Omental fat pad (tissue), 4 donors: ENCODE measurements at places on chromosomes 5 and 9.

DNA sequence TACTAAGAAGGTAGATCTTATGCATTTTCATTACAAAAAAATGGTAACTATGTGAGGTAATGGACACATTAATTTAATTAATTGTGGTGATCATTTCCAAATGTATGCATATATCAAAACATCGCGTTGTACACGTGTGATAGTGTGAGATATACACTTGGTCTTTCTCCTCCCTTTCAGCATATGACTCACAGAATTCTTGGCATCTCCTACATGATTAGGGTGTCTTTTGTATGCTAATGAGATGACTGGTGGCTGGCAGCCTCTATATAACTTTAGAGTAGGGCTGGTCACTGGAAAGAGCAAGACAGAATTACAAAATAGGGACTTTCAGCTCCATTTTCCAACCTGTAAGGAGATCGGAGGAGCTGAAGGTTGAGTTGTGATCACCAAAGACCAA, 1167.6 kb downstream of the CDH12 start:
- no peak for DNase-seq

DNA sequence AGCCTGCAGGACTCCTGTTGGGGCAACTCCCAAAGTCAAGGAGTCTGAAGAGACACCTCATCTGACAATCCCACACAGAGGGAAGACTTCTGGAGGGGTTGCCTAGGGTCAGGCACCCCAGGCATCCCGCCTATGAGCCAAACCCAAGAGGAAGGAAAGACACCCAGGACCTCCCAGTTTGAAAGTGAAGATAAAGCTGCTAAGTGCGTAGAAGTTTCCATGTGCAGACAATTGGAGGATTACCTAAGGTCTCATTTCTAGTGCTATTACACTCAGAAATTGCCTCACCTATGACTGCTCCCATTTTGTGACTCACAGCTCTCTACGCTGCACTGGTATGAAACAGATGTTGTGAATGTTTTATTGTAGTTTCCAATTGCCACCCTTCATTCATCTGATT, 322.9 kb downstream of the SLIT3 start:
- DNase-seq: no peak

GRCh38 chr9:111276431-111277128, 53.4 kb downstream of the OR2K2 start:
- no peak for DNase-seq

DNA sequence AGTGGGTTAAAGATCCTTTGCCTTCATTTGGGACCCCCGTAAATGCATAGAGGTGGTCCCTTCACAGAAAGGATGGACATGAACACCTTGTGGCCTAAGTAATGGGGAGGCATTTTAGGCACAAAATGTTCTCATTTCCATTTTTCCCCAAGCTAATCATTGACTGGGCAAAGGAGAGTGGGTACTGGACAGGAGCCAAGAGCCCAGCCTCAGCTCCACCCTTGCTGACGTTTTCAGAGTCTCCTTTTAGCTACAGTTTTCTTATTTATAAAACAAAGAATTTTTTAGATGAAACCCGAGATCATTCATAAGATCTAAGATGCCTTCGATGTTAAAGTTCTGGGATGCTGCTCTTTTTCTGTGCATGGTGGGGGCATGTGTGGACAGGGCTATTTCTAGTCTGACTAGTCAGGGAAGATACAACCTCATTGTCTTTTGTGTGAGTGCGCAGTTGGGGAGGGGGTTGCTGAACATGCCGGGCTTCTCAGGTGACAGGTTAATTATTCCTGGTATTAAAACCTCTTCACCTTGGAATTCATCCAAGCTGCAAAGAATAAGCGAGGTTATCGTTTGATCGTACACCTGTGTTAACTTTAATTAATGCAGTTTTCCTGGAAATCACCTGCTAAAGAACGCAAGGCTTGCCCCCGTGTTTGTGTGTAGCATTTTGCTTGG, 48.4 kb downstream of the ADAMTS16 start:
- no peak for DNase-seq

DNA sequence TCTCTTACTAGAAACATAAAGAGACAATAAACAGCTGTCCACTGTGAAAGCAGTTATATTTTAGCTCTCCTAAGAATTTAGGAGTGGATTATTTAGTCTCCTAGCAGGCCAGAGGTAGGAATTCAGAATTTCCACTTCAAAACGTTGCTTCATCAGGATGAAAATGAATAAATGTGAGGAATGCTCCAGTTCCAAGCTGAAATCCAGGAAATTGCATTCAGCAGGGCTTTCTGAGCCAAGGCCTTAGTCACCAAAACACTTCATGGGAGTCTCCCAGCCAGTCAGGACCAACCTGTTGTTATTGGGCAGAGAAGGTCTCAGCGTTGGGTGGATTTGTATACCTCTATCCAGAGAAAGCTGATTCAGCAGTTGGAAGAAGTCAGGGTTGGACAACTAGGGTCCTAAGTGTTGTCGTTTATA, 1040.3 kb downstream of the TLE1 start:
- DNase-seq: peak; percentile 28

- no peak for DNase-seq
Observed at GRCh38 chr5:112036206-112036605, 279.2 kb upstream of the NREP start.

GRCh38 chr9:15077946-15078729, 167.9 kb upstream of the FREM1 start:
- no peak for DNase-seq

- DNase-seq: no peak
Observed at GRCh38 chr5:33734537-33734936, 157.3 kb downstream of the ADAMTS12 start.

DNA sequence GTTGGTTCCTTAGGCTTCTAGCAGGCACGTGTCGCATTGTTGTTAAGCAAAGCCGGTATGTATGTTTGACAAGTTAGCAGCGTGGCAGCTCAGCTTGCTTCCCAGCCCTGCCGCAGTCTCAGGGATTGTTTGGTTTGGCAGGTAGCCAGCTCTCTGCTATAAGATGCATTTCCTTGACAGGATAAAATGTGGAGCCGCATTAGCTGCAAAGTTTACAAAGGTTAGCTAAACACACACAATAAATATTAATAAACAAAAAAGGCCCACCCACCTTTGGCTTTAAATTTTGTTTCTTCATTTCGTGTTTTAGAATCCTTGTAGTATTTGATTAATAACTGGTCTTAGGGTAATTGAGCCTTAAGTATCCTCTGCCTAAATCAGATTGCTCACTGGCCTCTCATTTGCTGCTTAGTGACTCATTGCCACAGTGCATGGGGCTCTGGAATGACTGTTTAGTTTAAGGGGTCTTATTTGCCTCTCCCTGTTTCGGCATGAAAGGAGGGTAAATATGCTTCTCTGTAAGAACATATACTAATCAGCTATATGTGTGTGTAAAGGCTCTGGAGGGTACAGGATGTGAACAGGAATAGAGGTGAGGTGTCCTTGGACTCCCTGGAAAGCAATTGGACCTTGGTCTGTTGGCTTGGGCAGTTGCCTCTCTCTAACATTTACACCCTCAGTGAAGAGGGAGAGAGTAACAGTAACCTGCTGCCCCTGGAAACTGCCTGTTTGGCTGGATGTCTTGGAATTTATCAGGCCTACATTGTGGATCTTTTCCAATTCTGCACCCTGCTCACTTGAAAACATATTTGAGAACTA, 122.0 kb downstream of the GDNF start:
- DNase-seq: no peak

- no peak for DNase-seq
Observed at GRCh38 chr9:36974731-36975130, 59.3 kb downstream of the PAX5 start.

- no peak for DNase-seq
Observed at GRCh38 chr5:65946198-65946745, 19.9 kb downstream of the ERBIN start.

DNA sequence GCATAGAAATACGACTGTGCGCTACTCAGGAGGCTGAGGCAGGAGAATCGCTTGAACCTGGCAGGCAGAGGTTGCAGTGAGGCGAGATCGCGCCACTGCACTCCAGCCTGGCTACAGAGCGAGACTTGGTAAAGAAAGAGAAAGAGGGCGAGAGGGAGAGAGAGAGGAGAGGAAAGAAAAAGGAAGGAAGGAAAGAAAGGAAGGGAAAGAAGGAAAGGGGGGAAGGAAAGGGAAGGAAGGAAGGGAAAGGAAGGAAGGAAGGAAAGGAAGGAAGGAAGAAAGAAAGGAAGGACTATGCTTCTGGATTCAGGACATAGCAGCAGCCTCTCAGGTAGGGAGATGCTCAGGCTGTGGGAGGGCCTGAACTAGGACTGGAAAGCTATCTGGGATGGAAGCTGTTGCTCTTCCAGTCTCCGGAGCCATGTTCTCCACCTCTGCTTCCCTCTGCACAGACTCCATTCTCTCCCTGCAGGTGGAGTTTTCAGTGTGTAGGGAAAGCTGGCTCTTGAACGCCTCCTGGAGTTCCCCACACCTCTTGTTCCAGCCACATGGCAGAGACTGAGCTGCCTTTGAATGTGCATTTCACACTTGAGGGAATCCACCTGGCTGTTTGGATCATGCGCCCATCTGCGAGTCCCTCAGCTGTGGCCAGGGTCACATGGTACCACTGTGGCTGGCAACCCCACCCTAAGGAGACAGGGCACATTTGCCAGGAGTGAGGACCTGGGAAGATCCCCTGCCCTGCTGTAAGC, 9.1 kb downstream of the SWI5 start:
- no peak for DNase-seq

DNA sequence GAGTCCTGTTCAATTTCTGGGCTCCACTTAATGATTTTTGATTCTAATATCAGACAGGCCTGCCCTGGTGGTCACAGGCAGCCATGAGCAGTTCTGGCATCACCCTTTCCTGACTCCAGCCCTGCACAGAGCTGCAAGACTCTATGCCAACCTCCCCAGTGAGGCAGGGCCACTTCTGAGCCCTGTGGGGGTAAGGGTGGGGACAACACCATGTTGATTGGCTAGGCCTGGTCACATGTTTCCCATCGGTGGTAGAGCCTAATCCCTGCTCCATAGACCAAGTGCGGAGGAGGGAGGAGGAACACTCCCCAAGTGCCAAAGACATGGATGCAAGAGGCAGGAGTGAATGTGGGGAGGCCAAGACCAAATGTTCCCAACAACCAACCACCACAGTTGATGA, 134.6 kb downstream of the PHF2 start:
- DNase-seq: no peak

GRCh38 chr9:19788152-19788551, 685 bp downstream of the SLC24A2 start:
- DNase-seq: no peak

DNA sequence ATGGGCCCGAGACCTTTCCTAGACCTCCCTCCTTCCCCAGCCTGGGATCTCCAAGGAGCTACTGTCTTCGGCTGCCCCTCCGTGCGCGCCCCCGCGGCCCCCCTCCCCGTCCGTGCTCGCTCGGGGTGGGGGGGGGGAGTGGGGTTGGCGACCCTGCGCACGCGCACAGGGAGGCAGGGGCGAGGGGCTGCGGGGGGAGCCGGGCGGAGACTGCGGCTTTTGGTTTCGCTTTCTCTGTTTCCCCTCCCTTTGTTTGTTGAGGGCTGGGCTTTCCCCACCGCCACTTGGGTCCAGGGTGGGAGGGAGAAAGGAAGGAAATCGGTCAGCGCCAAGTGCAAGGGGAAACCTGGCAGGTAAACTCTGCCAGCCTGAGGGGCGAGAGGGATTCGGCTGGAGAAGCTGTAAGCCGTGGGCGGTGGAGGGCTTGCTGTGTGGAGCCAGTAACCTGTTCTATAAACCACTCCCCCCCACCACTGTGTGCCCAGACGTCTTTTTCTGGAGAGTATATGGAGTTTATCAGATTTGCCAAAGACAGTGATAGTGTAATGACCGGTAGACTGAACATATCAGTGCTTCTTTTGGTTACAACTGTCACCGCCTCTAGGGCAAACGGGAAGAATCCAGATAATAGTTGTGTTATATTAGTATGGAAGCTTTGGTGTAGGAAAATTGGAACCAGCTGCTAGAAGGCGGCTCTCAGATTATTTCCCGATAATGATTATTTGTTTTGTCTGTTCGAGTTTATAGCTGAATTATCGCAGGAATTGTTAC, 684 bp downstream of the DNAJA1 start:
- DNase-seq: no peak

GRCh38 chr5:87499478-87500410, 87.0 kb upstream of the CCNH start:
- DNase-seq: no peak

DNA sequence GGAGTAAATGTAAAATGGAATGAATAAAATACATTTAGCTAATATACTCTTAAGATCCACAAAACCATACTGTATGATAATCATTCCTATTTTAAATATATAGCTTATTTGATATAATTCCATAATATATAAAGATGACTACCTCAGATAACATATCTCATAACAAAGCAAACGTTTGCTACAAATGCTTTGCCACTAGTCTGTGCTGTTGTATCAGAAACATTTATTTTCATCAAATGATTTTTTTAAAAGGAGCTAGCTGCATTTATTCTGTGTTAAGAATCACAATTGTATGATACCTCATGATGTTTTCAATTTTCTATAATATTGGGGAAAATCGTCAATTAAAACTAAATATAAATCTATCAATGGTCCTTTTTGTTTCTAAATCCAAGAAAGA, 567.2 kb downstream of the PTPRD start:
- no peak for DNase-seq

DNA sequence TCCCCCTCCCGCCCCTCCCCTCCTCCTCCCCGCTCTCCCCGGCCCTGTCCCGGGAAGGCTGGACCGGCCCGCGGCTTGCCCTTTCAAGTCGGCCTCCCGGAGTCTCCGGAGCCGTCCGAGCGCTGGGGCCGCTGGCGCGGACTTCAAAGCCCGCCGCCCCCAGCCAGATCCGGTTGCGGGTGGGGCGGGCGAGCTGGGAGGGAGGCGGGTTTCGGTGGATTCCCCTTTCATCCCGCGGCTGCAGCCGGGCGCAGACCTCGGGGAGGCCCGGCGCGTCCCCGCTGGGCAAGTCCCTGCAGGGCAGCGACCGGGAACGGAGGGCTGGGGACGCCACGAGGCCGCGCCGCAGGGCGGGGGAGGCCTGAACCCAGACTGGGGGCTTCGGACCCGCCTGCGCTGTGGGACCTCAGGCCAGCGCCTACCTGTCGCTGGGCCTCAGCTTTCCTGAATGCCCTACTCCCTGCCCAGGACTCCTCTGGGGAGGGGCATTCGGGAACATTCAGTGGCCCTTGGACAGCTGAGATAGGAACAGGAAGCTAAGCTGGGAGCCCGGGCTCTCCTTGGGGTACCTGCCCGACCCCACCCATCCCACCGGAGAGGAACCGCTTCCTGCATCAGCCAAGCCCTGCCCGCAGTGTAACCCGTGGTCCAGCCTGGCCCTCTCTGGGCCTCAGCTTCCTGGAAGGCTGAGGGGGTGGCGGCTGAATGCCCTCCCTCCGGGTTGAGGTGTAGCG, 23.4 kb downstream of the C9orf50 start:
- DNase-seq: no peak

GRCh38 chr5:174235221-174236011, 189.9 kb downstream of the NSG2 start:
- no peak for DNase-seq

DNA sequence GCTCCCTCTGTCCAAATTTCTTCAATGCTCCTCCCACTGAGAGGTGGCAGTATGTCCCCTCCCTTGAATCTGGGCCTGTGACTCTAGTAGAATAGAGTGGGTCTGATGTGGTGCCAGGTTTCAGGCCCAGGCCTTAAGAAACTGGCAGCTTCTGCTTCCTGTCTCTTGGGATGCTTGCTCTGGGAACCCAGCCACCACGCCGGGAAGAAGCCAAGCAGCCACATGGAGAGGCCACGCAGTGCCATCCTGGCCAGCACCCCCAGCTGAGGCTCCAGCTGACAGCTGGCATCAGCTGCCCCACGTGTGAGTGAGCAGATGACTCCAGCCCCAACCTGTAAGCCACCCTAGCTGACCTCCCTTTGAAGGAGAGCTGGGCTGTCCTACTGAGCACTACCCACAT, 7.3 kb upstream of the TSPAN17 start:
- no peak for DNase-seq
